Heart right ventricle (tissue), 16 donors: ENCODE measurements at places on chromosomes 4 and X.
A peak's percentile ranks its signal among the peaks of the same experiment; 100 is the strongest.

DNA sequence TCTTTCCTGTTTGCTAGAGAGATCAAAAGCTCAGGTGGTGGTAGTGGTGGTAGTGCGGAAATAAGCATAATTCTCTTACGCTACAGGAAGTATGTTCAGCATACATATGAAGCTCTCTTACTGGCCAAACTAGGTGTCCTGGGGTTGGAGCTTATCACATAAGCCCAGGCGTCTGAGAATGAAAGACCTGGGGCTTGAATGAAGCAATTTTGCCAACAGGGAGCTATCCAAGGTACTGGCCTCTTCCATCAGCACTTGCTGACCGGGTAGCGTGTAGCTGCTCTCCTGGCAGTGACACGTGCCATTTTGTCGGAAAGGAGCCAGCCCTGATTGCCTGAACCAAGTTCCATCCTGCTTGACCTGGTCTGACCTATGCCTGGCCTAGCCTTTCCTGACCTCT is 65.9 kb upstream of the HPF1 start:
- DNase-seq, result peak; percentile 47

GRCh38 chr4:152197211-152197610 is 338.7 kb downstream of the FBXW7 start:
- peak; percentile 15 for DNase-seq

DNA sequence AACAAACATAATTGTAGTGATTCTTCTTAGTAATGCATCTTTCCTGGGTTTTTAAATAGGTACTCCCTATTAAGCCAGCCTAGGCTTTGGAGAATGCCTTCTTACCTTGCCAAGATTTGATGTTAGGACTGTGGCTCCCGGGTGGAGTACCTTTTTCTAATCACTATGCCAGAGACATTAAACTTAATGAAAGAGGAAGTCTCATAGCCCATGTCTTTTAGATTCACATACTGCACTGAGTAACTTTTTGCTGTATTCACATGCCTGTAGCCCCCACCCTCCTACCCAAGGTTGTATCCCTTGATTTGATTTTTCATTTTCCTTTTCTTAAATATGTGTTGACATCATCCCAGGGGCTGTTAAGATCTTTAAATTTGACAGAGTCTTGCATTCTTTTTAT is 104.2 kb upstream of the TLR2 start:
- DNase-seq, result no peak

DNA sequence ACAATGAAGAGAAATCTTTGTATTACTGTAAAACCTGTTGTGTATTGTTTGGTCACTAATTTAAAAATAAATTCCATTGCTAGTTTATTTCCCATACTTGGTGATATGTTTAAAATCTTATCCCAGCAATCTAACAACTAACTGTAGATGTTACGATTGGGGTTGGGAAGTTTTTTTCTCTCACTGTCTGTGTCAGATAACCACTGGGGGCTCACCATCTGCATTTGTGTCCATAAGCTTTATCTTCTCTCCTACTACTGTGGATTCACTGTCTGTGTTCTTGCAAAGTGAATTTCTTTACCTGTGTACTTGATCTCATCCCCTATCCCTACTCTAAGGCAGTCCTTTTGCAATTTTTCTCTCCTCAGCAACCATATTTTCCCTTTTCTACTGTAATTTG is 81.3 kb downstream of the STIM2 start:
- no peak for DNase-seq

DNA sequence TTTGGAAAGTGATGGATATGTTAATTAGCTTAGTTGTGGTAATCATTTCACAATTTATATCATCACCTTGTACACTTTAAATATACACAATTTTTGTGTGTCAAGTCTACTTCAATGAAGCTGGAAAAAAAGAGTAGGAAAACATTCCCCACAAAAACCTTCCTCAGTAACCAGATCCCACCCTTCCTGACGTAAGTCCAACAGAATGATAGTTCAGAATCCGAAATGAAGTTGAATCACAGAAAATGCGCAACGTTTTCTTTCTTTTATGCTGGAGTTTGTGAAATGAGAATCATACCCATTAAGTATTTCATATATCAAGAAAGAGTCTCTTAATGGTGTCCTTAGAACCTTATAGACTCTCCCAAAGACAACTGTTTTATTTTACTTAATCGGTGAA is 292.9 kb downstream of the USP46 start:
- DNase-seq, result no peak
